ENCODE measurements at places on chromosomes 7 and 10. TPM values are rescaled to one million over a fixed set of nuclear protein-coding genes. Genes with fewer than 3 reads are reported as not detected.

The FGL2 gene
- 5.0 TPM for total RNA-seq

The FOXI2 gene
- total RNA-seq, result not detected

The KEL gene
- 1.4 TPM for total RNA-seq

The PLEKHA8 gene
- total RNA-seq, result 3.4 TPM

The PODXL gene
- total RNA-seq, result 4.2 TPM

The BTBD16 gene
- 0.98 TPM for total RNA-seq

The TYSND1 gene
- 10.1 TPM for total RNA-seq

DNA sequence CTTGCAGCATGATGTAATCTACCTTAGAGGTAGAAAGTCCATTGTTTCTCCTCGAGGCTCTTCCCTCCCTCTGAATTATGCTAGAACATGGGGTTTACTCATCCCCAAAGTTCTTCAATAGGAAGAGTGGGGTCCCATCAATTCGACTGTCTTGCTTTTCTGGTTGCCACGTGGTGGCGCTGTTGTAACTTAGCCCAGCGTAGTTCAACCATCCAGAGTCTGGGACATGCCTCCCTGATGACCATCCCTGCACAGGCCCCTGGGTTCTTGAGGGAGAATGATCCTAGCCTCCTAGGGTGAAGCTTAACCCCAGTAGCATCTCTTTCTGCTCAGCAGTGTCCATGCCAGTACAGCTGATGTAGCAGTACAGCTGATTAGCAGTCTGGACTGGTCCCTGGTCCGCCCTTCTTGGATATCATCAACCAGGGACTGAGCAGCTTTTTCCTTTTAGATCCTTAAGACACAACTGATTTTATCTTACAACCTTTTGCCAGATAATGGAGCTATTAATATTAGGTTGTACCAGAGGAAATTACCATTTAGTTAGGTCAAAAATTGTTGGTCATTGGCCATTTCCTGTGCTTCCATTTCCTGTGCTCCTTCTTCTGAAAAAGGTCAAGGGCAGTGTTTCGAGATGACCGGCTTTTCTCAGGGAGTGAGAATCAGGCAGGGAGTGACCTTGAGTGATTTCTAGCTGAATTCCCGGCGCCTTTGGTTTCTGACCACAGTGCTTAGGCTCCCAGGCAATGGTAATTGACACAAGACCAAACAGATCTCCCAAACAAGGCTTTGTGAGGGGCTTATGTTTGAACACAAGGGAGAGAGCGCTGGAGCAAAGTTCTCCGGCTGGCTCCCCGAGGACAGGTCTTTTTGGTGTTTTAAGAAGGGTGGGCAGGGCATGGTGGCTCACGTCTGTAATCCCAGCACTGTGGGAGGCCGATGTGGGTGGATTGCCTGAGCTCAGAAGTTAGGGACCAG is 65.4 kb downstream of the TACC2 start:
- H3K27me3 ChIP-seq, result no peaks in the 10 kb centered on the region
- H3K36me3 ChIP-seq, result no peaks in the 10 kb centered on the region
- H3K4me3 ChIP-seq, result no peak overlapping the region
- peak; percentile 56 for DNase-seq
- H3K4me1 ChIP-seq, result no peaks in the 10 kb centered on the region

DNA sequence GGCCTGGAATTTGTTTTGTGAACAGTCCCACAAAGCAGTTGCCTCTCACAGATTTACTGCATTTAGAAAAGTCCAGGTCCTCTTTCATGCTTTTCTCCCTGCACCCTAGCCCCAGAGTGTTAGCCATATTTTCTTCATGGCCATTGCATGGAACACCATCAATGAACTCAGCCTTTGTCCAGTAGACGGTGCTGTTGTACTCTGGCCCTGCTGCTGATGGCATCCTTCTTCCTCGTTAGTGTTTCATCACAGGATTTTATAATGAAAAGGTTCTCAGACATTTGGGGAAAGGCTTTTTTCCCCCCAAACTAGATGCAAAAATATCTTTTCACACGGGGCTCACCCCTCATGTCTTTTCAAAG is 93.0 kb upstream of the SLC25A13 start:
- H3K36me3 ChIP-seq, result no peaks in the 10 kb centered on the region
- peak; percentile 27 for DNase-seq
- H3K27ac ChIP-seq, result peak overlapping the region; percentile 68
- H3K27me3 ChIP-seq, result no peaks in the 10 kb centered on the region

DNA sequence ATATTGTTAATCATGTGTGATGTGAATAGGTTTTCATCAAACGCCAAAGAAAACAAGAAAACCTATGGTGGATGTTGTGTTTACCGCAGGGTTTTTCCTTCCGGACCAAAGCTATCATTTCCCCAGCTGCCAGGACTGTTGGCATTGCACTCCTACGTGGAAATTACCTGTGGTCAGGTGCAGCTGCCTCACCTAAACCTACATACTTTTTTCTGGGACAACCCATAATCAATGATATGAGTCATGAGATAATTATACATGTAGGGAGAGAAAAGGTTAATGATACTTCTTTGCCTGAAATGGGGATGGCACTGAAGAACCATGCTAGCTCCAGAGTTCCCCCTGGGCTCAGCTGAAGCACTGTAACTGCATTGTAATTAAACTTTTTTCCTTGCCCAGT is 223.6 kb upstream of the SEMA3E start:
- no peak overlapping the region for H3K4me3 ChIP-seq
- H3K36me3 ChIP-seq, result no peaks in the 10 kb centered on the region
- DNase-seq, result no peak

- no peak for DNase-seq
- no peak overlapping the region for H3K4me3 ChIP-seq
- H3K4me1 ChIP-seq, result no peaks in the 10 kb centered on the region
- no peaks in the 10 kb centered on the region for H3K27me3 ChIP-seq
- H3K36me3 ChIP-seq, result no peaks in the 10 kb centered on the region
Measured at GRCh38 chr7:132030883-132031282, 474.5 kb upstream of the PODXL start.

GRCh38 chr7:37540917-37541316 is 92.3 kb upstream of the ELMO1 start:
- no peaks in the 10 kb centered on the region for H3K27me3 ChIP-seq
- H3K4me1 ChIP-seq, result no peaks in the 10 kb centered on the region
- no peak overlapping the region for H3K4me3 ChIP-seq
- no peak overlapping the region for H3K27ac ChIP-seq
- no peaks in the 10 kb centered on the region for H3K36me3 ChIP-seq

DNA sequence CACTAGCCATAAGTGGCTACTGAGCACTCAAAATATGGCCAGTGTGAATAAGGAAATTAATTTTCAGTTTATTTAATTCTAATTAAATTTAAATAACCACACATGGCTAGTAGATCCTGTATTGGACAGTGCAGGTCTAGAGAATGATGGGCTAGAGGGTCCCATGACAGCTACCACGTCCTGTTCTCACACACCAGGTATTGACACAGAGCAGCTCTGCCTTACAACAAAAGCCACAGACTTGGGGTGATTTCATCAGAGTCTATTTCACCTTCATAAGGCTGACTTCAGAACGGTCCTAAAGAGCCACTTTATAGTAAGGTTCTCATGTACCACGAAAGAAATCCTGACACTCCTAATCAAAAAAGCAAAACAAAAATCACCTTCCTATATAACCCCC is 111.3 kb downstream of the UBE2H start:
- H3K4me1 ChIP-seq, result no peaks in the 10 kb centered on the region
- H3K27ac ChIP-seq, result no peak overlapping the region
- no peaks in the 10 kb centered on the region for H3K27me3 ChIP-seq

- H3K36me3 ChIP-seq, result no peaks in the 10 kb centered on the region
- H3K4me1 ChIP-seq, result no peaks in the 10 kb centered on the region
- H3K27ac ChIP-seq, result no peak overlapping the region
- peak; percentile 67 for DNase-seq
- no peaks in the 10 kb centered on the region for H3K27me3 ChIP-seq
- no peak overlapping the region for H3K4me3 ChIP-seq
Measured at GRCh38 chr7:134140889-134141867, 14.0 kb downstream of the LRGUK start.

GRCh38 chr10:127798111-127798510 is 61.1 kb downstream of the FOXI2 start:
- H3K36me3 ChIP-seq, result no peaks in the 10 kb centered on the region
- no peak for DNase-seq
- no peaks in the 10 kb centered on the region for H3K4me1 ChIP-seq
- no peak overlapping the region for H3K27ac ChIP-seq
- H3K27me3 ChIP-seq, result no peaks in the 10 kb centered on the region

GRCh38 chr10:28082316-28082715 is 83.4 kb upstream of the ODAD2 start:
- no peaks in the 10 kb centered on the region for H3K4me1 ChIP-seq
- H3K27me3 ChIP-seq, result no peaks in the 10 kb centered on the region
- H3K36me3 ChIP-seq, result no peaks in the 10 kb centered on the region
- H3K4me3 ChIP-seq, result no peak overlapping the region
- no peak overlapping the region for H3K27ac ChIP-seq

- peak overlapping the region; percentile 44 for H3K27ac ChIP-seq
- H3K4me1 ChIP-seq, result no peaks in the 10 kb centered on the region
- no peaks in the 10 kb centered on the region for H3K27me3 ChIP-seq
- no peak overlapping the region for H3K4me3 ChIP-seq
Measured at GRCh38 chr7:65955718-65956117, 26.3 kb downstream of the GUSB start.

DNA sequence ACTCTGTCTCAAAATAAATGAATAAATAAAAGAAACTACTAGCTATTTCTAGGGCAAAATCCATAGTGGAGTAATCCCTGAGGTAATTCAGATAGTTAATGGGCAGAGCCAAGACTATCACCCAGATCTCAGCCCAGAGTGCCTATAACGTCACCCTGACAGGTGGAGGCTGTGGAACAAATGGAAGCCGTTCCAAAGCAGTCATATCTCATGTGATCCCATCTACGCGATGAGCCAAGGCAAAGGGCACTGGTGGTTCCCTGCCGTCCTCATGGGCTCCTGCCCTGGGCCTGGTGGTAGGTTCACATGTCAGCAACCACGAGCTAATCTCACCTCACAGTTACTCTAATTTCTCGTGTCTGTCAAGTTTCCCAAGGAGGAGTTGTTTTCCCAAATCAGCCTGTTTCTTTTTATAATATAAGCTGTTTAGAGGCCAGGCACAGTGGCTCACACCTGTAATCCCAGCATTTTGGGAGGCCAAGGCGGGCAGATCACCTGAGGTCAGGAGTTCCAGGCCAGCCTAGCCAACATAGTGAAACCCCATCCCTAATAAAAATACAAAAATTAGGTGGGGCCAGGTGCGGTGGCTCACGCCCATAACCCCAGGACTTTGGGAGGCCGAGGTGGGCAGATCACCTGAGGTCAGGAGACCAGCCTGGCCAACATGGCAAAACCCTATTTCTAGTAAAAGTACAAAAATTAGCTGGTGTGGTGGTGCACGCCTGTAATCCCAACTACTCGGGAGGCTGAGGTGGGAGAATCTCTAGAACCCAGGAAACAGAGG is 22.5 kb upstream of the ASCC1 start:
- no peaks in the 10 kb centered on the region for H3K4me1 ChIP-seq
- no peaks in the 10 kb centered on the region for H3K27me3 ChIP-seq
- no peak overlapping the region for H3K4me3 ChIP-seq

DNA sequence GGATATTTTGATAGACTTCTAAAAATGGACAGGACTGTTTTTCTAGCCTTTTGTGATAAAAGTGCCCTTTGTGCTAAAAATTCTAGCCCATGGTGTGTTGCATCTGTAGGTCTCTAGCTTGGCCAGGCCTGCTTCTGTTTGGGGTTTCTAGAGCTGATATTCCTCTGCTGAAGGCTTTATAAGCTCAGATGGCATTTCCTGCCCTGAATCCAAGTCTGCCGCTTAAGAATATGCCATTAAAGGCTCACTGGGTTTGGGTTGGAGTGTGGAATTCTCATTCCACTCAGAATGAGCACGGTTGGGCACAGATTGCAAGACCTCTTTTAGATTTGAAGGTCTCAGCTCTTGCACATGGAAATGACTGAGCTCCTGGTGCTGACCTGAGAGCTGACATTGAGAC is 49.4 kb upstream of the IGFBP3 start:
- no peak for DNase-seq
- no peaks in the 10 kb centered on the region for H3K4me1 ChIP-seq
- H3K36me3 ChIP-seq, result no peaks in the 10 kb centered on the region

- DNase-seq, result no peak
- no peak overlapping the region for H3K4me3 ChIP-seq
- H3K36me3 ChIP-seq, result no peaks in the 10 kb centered on the region
- no peaks in the 10 kb centered on the region for H3K27me3 ChIP-seq
- H3K4me1 ChIP-seq, result no peaks in the 10 kb centered on the region
- H3K27ac ChIP-seq, result no peak overlapping the region
Measured at GRCh38 chr10:107692072-107692471, 527.6 kb upstream of the SORCS1 start.

GRCh38 chr10:18362892-18363291 is 222.7 kb downstream of the CACNB2 start:
- H3K4me3 ChIP-seq, result no peak overlapping the region
- H3K36me3 ChIP-seq, result no peaks in the 10 kb centered on the region
- no peak overlapping the region for H3K27ac ChIP-seq
- DNase-seq, result no peak
- no peaks in the 10 kb centered on the region for H3K27me3 ChIP-seq
- H3K4me1 ChIP-seq, result no peaks in the 10 kb centered on the region

- DNase-seq, result no peak
- no peaks in the 10 kb centered on the region for H3K36me3 ChIP-seq
- no peaks in the 10 kb centered on the region for H3K4me1 ChIP-seq
- H3K27me3 ChIP-seq, result no peaks in the 10 kb centered on the region
- no peak overlapping the region for H3K27ac ChIP-seq
Measured at GRCh38 chr7:134528749-134529148, 1.4 kb downstream of the AKR1B10 start.

GRCh38 chr10:102678842-102679289 is 34.6 kb downstream of the TRIM8 start:
- no peaks in the 10 kb centered on the region for H3K36me3 ChIP-seq
- H3K27me3 ChIP-seq, result no peaks in the 10 kb centered on the region
- H3K27ac ChIP-seq, result no peak overlapping the region
- H3K4me3 ChIP-seq, result peak overlapping the region; percentile 36
- peak; percentile 68 for DNase-seq

DNA sequence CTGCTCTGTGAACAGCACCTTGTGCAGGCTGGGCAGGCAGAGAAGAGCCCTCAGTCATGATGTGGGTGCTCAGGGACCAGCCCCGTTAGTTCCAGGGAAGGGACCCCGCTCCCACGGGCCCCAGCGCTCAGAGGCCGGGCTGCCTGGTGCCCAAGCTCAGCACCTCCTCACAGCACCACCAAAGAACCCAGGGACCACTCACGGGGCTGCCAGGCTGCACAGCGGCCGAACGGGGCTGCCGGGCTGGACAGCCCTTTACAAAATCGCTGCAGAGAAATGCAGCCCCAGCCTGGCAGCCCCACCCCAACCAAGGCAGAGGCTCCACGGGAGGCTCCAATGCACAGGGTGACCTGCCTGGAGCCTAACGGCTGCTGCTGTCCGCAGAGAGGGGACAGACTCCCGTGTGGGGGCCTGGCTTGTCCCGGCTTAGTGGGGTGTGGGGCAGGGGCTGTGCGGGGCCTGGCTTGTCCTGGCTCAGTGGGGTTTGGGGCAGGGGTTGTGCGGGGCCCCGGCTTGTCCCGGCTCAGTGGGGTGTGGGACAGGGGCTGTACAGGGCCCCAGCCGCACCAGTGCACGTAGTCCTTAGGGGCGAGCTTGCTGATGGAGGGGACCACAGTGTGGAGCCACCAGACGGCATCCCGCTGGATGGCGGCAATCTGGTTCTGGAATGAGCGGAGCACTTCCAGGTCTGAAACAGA is 9.2 kb downstream of the INTS1 start:
- H3K36me3 ChIP-seq, result peaks cover 5% of the 10 kb centered on the region
- H3K4me3 ChIP-seq, result no peak overlapping the region
- H3K4me1 ChIP-seq, result no peaks in the 10 kb centered on the region
- DNase-seq, result no peak
